ENCODE measurements at places on chromosomes 6 and 20.
A peak's percentile ranks its signal among the peaks of the same experiment; 100 is the strongest.

- DNase-seq = no peak
These were observed 813.4 kb downstream of the C6orf118 start for GRCh38 chr6:164495882-164496495.

- DNase-seq = no peak
These were observed 60.1 kb upstream of the LRRC1 start for GRCh38 chr6:53734473-53735299.

- no peak for DNase-seq
These were observed 3.6 kb downstream of the JARID2 start for GRCh38 chr6:15249371-15250019.

DNA sequence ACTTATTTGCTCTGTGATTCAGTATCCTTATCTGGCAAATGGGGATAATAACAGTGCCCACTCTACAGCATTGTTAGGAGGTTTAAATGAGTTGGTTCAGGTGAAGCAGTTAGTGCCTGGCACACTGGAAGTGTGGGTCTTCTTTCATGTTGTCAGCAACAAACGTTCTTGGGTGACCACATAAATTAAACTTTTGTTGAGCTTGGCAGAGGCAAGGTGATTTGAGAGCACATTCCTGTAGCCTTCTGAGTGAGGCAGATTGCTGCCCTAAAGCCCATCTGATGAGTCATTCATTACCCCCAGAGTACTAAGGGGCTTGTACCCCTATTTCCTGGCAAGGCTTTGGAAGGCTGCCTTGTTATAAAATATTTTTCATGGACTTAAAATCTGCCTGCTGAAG lies 25.8 kb downstream of the SEC23B start:
- DNase-seq = no peak

- no peak for DNase-seq
These were observed 214.3 kb upstream of the MARCKS start for GRCh38 chr6:113642714-113643406.

DNA sequence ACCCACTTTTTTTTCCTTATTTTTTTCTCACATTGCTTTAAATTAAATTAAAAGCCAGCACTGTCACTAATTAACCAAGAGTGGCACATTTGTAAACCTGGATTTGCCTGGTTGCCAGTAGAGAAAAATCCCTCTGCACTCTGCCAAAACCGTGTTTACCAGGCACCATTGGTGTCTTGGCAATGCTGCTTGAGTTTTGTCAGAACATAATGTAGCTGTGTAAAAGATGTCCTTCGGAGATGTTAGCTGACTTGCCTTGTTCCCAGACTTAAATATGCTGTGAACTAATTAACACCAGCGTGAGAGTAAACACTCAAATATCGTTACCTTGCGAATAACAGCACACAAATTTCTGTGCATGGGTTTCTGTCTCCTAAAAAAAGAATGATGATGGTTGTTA lies 694.9 kb upstream of the ID4 start:
- DNase-seq = peak; percentile 53

- no peak for DNase-seq
These were observed 39.4 kb upstream of the RGS17 start for GRCh38 chr6:153170511-153170910.

DNA sequence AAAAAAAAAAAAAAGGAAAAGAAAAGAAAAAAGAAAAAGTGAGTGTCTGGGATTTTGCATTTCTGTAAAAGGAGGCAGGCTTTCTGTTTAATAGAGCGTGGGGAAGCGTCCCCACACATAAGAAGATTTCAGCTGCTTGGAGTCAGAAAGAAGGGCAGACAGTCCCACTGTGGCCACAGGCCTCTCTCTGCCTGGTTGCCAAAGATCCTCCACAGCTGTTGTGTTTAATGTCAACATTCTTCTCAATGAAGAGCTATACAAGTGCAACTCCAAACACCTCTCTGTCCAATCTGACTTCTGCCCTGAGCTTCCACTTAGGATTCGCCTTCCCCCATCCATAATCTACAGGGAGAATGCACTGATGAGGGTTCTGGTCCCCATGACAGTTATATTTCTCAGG lies 64.3 kb upstream of the MLN start:
- DNase-seq = no peak

DNA sequence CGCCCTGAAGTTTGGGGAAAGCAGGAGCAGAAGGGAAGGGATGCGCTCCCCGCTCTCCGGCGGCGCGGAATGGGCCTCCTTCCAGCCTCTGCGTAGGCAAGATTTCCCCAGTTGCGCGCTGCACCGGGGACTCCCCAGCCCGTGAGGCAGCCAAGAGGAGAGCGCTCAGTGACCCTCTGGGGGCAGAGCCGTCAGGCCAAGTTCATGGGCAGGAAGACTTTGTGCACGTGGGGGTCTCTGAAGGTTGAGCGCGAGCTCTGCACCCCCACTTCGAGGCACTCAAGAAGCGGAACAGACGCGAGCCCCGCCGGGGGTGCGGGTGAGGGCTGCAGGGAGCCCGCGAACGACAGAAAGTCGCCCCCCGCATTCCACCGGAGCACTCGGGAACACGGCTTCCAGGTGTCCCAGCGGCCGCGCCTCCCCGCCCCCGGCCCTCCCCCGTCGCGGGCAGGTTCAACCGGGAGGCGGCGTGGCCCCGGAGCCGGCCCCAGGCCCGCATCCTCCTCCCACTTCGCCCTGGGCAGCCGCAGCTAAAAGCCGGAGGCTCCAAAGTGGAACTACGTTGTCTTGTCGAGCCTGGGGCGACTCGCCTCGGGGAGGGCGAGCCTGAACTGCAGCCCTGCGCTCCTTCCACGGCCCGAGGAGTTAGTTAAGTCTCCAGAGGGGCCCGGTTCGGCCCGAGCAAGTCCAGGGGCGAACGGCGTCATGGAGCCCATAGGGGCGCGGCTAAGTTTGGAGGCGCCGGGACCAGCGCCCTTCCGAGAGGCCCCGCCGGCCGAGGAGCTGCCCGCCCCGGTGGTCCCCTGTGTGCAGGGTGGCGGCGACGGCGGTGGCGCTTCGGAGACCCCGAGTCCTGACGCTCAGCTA lies at the start of gene PPP1R3G:
Gene PPP1R3G (plus strand): TSS at position 561 of the 867 bp plus-strand sequence. CDS start 145 bp downstream, at position 706.
- no peak for DNase-seq

DNA sequence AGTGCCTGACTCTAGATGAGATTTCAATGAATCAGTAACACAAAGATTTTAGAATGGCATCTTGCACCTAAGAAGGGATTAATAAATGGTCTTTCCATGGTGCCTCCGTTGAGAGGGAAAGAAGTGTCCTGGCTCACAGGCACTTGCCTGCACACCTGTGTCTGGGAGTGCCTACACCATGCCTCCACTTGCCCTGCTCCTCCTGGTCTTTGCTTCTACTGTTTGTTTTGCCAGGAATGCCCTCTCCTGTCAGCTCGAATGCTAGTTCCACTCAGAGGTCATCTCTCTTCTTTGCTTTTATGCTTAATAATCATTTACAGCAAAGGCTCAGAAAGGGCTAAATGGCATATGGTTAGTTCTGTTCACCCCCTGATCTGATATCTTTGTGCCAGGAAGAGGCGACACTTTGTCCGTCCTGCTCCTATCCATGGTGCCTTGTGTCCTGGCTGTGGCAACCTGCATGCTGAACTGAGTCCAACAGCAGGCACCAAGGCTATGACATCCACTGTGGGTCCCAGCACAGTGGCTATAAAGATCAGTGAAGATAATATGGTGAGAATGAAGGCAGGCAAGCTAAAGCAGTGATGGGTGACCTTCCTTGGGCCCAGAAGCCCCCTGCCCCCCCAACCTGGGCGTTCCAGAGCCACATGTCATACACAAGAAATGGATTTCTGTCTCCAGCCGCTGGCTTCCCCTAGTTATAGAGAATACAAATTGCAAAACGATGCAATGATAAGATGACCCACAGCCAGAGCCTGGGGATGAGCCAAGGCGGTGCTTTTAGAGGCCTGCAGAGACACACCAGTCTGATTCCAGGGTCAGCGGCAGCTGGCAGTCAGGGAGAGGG lies 1.4 kb downstream of the C6orf132 start:
- DNase-seq = no peak

Data from NCI-H446 (cell line).